HuH-7 (cell line): ENCODE measurements at places on chromosomes 7 and 10.

- DNase-seq: peak; percentile 42
Measured at GRCh38 chr10:131242007-131242406, 69.5 kb downstream of the TCERG1L start.

DNA sequence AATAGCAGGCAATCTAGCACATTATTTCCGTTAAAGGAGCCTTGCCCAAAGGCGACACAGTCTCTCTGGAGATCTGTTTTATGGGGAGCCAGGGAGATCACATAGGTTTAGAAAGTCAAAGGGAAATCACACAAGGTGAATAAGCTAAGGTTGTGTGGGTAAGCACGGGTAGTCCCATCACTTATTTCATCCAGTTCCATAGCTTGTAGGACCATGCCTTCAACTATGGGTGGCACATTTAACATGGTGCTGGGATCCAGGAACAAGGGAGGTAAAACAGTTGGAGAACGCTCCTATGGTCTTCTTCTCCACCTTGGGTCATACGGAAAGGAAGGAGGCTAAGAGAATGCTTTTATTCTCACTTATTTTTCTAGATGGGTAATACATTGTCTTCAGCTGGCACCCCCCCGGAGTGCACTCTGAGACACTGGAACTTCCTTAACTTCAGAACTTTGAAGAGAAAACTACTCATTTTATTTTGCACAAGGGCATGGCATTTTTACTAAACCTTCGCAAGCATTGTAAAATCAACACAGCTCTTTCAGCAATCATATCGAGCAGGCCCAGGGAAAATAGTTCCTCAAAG, 435.4 kb downstream of the KIF20B start:
- no peak for DNase-seq

GRCh38 chr10:85043207-85043606, 714.8 kb downstream of the CCSER2 start:
- no peak for DNase-seq

DNA sequence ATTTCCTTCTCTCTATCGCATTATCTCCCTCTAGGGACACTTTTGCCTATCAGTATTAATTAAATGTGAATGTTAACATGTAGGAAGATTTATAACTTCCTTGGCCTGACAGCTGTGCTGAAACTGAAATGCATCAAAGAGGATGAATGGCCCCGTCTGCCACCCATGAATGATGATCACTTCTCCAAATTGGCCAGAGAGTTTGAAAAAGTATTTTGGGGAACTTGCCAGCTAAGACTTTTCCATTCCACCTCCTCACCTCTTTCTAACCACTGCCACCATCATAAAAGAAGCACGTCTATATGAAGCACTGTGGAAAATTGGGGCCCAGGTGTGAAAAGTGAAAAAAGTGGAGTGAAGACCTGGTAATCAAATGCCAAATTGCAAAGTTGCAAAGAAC, 25.4 kb upstream of the ST8SIA6 start:
- DNase-seq: no peak
